ENCODE measurements at places on chromosomes 1 and 21.

GRCh38 chr1:94646786-94647555 is 105.4 kb upstream of the F3 start:
- peak; percentile 66 for DNase-seq

DNA sequence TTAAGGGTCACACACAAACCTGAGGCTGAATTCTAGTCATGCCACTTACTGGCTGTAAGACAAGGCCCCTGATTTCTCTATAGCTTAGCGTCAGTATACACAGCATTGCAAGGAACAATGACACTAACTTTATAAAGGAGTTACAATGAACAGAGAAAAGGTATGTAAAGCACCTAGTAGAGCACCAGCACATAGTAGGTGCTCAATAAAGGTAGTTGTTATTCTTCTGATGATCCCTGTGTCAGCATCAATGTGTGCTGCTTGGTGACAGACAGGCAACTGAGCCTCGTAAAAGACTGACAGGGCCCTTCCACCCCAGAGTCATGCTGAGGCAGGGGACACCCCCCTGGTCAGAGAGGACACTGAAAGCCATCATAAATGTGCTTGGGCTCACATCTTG is 43.2 kb downstream of the GRHL3 start:
- DNase-seq, result no peak

- no peak for DNase-seq
These were observed 26.4 kb downstream of the CHI3L2 start for GRCh38 chr1:111253876-111254275.

DNA sequence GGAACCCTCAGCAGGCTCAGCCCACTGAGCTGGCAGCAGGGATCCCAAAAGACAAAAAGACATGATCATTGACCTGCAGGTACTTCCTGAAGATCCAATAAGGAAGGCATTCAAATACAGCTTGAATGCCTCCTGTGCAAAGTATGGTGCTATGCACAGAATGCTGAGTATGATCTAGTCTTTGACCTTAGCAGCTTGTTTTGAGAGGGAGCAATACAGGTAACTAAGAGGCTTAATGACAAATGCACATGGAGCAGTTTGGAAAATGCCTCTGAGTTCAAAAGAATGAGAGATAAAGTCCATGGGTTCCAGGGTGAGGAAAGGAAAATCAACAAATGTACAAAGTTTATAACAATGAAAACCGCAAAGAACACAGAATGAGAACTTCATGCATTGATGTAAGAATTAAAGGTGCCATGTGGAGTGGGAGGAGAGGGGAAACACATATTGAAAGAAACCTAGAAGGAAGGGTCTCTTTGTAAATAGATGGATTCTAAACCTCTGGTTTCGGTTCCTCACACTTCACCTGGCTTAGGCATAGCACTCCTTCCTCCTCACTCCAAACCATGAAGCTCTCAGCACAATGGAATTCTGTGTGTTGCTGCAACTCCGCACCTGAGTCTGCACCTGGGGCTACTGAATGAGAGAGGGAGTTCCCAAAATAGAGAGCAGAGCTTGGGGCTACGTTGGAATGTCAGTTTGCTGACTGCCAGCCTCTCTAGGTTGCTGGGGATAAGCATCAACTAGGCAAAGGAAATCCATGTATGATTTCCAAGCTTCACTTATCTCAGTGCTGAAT is 77.6 kb downstream of the PLXNA2 start:
- peak; percentile 91 for DNase-seq

GRCh38 chr1:207903767-207904166 is 7.2 kb downstream of the CD34 start:
- DNase-seq, result peak; percentile 24

DNA sequence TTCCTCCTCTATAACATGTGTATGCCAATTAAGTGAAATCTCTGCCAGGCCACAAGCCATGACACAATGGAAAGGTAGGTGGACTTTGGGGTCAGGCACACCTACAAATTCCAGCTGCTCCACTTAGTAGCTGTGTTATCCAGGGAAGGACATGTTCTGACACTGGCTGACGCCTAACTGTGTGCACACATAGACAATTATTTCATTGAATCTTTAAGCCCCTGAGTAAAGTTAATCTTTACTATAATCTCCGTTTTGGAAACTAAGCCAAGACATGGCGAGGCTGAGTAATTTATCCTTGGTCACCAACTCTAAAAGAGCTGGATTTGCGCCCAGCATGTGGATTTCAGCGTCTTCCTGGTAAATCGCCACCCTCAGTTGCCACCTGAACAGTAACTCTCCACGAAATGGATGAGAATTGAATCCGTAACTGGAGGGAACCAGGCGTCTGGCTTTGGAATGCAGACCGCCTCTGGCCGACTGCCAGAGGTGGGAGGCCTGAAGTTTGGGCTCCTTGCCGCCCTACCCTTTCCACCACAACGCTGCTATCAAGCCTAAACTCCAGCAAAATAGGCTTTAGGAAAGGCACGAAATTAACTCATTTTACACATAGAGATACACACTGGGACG is 888 bp upstream of the SNRPE start:
- DNase-seq, result peak; percentile 94

DNA sequence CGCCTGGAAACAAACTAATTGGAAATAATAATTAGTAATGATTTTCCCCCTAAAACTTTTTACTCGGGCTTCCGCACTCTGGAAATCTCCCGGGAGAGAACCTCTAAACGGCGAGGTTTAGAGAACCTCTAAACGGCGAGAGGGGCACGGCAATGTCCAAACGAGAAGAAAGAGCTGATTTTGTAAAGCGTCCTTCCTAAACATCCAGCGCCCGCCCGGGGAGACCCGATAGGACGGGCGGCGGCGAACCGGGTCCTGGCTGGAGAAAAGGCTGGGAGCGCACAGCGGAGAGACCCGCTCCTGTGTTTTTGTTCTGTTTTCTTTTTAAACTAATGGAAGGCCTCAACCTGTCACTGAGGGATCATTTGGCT is 1.6 kb downstream of the PAX7 start:
- DNase-seq, result no peak

DNA sequence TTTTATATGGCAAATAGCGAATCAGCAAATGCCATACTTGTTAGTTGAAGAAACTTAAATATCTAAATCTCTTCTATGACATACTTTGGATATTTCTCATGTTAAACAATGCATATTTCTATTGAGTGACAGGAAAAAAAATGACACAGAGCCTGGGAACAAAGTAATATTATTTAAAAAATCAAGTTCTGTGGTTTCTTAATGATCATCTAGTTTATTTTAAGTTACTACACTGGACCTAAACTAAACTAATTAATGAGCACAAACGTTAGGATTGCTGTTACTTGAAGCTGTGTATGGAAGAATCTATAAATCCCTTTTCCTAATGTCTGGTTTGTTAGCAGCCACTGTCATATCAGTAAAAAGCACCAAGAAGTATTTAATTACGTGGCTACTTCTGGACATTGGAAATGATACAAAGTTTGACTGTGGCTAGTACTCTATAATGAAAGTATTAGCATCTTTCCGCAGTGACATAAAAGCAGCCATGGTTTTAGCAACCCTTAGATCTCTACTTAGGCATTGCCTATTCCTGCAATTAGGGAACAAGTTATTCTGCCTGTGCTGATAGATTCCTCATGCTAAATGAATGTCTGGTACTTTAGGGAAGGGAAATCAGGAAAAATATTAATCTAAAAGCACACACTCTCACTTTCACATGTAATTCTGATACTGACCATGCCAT is 981.7 kb upstream of the B3GALT2 start:
- no peak for DNase-seq

GRCh38 chr1:17765444-17766411 is 10.6 kb downstream of the ACTL8 start:
- DNase-seq, result peak; percentile 5

DNA sequence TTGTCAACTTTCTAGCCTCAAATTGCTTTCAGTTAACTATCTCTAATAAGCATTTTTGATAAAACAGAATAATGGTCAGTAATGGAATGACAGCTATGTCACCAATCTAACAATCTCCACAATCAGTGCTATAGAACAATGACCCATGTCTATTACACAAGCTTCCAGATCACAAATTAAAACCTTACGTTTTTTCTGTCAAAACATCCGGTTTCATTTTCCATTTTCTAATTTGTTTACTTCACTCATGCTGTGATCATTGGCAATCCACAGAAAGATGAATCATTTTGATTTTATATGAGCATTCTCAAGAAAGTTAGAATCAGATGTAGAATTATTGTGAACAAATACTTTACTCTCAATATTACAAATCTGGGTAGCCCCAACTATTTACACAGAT is 80.3 kb downstream of the KCNT2 start:
- no peak for DNase-seq

DNA sequence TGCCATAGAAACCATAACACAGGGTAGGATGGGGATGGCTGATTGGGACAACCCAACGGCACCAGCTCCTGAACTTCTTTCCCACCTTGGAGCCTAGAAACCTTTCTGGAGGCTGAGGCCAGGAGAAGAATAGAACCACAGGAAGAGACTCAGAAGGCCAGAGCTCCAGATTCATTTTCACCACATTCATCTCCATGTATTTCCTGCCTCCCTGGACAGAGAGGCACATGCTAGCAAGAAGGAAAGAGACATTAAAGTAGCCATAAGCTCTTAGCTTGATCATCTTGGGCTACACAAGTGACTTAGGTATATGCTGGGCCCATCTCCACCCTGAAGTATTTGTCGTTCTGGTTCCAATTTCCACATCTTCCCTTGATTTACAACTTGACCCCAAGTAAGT is 44.1 kb downstream of the PLXNA2 start:
- DNase-seq, result no peak

DNA sequence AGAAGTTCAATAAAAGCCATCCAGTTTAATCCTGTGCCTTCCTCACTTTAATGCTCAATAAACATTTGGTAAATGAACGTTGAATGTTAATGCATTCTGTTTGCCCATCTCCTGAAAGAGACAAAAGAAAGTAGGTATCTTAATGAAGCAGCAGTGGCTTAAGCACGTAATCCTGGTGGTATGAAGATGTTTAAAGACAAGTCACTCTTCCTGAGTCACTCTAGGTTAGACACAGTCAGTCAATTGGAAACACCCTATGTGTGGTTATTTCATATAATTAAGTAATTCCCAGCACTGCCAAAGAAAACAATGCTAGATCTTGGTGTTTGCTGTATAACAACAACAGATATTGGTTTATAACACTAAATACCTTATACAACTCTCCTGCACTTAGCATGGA is 334.0 kb upstream of the FMN2 start:
- peak; percentile 9 for DNase-seq

GRCh38 chr1:167166690-167167075 is 54.0 kb upstream of the POU2F1 start:
- no peak for DNase-seq

DNA sequence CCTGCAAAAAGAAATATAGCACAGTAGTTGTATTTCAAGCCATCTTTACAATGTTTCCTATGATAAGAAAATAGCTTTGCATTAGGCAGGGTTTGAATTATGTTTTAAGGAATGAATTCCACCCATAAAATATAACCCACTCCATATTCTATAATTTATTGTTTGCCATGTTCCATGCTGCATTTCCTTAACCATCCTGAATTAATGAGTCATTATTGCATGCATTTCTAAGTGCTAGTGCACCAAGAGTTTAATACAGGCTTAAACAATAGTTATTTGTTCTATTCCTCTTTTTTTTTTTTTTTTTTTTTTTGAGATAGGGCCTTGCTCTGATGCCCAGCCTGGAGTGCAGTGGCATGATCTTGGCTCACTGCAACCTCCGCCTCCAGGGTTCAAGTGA is 45.2 kb downstream of the MIGA1 start:
- DNase-seq, result peak; percentile 31

GRCh38 chr1:228860911-228861831 is 125.9 kb downstream of the RHOU start:
- peak; percentile 75 for DNase-seq

DNA sequence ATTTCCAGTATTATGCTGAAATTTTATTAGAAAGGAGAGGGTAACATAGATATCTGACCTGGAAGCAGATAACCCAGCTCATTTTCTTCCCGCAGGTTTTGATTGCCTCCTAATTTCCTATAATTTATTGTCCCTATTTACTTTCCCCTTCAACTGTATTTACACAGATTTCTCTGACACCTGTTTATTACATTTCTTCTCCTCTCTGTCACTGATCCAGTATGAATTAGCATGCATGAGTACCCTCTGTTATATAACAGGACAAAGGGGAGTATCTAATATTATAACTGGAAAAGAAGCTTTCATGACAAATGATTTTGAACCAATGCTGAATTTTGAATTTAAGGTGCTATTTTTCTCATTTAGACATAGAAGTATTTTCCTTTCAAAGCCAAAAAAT is 37.4 kb downstream of the DENND1B start:
- no peak for DNase-seq

GRCh38 chr1:234755449-234755863 is 145.5 kb upstream of the IRF2BP2 start:
- no peak for DNase-seq

- DNase-seq, result no peak
These were observed 75.1 kb downstream of the CNST start for GRCh38 chr1:246641394-246641793.

DNA sequence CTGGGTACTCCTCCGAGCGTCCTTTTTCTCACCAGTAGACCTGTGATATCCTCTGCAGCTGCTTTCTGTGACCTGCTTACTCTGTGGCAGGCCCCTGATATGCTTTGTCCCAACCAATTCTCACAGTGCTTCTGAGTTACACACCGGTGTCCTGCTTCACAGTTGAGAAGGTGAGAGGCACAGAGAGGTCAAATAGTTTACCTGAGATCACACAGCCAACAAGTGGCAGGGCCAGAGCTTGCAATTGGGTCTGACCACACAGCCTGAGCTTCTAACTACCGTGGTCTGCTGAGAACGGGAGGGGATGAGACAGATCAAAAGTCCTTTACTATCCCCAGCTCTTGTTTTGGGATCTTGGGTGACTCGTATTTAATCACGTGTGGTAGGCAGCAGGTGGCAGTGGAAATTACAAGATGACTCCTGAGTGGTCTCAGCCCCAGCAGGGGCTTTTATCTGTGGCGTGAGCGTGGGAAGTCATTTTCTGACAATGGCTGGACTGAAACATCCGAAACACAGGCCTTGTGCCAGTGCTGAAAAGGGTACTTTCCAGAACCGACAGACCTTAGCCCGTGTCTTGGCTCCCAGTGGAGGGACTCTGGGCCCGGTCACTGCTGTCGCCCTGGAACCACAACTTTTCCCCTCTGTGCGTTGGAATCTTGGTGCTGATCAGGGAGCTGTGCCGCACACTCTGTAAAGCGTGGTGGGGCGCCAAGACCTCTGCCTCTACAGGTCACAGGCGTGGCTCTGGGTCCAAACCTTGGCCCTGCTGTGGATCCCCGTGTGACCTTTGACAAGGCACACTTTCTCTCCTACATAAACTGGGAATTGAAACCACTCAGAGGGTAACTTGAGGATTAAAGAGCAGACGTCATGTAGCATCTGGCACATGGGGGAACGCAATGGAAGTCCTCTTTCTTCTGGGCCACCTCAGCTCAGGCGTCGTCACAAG is 11.9 kb downstream of the THEMIS2 start:
- DNase-seq, result no peak

All from mammary epithelial cell (primary cell).